A549 treated with Mapracorat at 1 μM for 4 hours (cell line): ENCODE measurements at places on chromosomes 2 and 18. TPM values are rescaled to one million over a fixed set of nuclear protein-coding genes. Genes with fewer than 3 reads are reported as not detected.

SLC35G4 gene
- not detected in 5 replicates for total RNA-seq

GATA6 gene
- 1.1 to 2.0 TPM (median 1.6 TPM) in 5 replicates for total RNA-seq

REG3G gene
- not detected in 5 replicates for total RNA-seq

HMSD gene
- total RNA-seq: 0.06 to 0.60 TPM (median 0.30 TPM) in 4 of 5 replicates, not detected in the other
